ENCODE measurements at places on chromosomes 7 and 10. TPM values are rescaled to one million over a fixed set of nuclear protein-coding genes. Genes with fewer than 3 reads are reported as not detected.

The TRIL gene
- 0.85 TPM for total RNA-seq

The PTPRZ1 gene
- not detected for total RNA-seq

The WDFY4 gene
- 0.94 TPM for total RNA-seq

The PRTFDC1 gene
- total RNA-seq, result not detected

The ZNF511 gene
- total RNA-seq, result 35.2 TPM

The DYNC1I1 gene
- total RNA-seq, result 21.3 TPM

The SLC26A5 gene
- not detected for total RNA-seq

The GLUD1 gene
- total RNA-seq, result 69.2 TPM

The TSPAN13 gene
- 6.7 TPM for total RNA-seq

The CALN1 gene
- total RNA-seq, result not detected

The MYL7 gene
- total RNA-seq, result 2.6 TPM

The HYAL4 gene
- total RNA-seq, result 11.0 TPM

The KIF11 gene
- total RNA-seq, result 0.76 TPM

The ASNS gene
- total RNA-seq, result 2.0 TPM

The CYP2C8 gene
- total RNA-seq, result 0.78 TPM

The SLC26A3 gene
- 12.7 TPM for total RNA-seq

The FLNC gene
- 1,071 TPM for total RNA-seq

The TMEM229A gene
- not detected for total RNA-seq

The NRP1 gene
- total RNA-seq, result 20.4 TPM

The WNT8B gene
- total RNA-seq, result not detected

The PAX4 gene
- total RNA-seq, result not detected

The HACD1 gene
- 39.0 TPM for total RNA-seq

The PRF1 gene
- total RNA-seq, result 2.1 TPM

The RBM20 gene
- total RNA-seq, result 11.1 TPM

The FAM25C gene
- not detected for total RNA-seq

The EN2 gene
- 1.2 TPM for total RNA-seq

The GJD4 gene
- total RNA-seq, result not detected

The CRYGN gene
- total RNA-seq, result not detected

The ARID5B gene
- 512 TPM for total RNA-seq

The CALML3 gene
- not detected for total RNA-seq

The IDI2 gene
- 43.7 TPM for total RNA-seq

The UCN3 gene
- total RNA-seq, result not detected

The FBXL13 gene
- total RNA-seq, result 0.26 TPM

The UFSP1 gene
- total RNA-seq, result 4.6 TPM

The HOXA4 gene
- 1.7 TPM for total RNA-seq

The EIF5AL1 gene
- 0.13 TPM for total RNA-seq

The CFAP46 gene
- total RNA-seq, result 27.9 TPM

The LIPF gene
- not detected for total RNA-seq

The TDRD1 gene
- not detected for total RNA-seq

The SEC31B gene
- total RNA-seq, result 3.8 TPM

The PPP1R3A gene
- 49.7 TPM for total RNA-seq

The ADAM22 gene
- total RNA-seq, result 0.07 TPM

The CFTR gene
- 0.44 TPM for total RNA-seq

The TMEM196 gene
- total RNA-seq, result not detected

The SDHAF3 gene
- 3.9 TPM for total RNA-seq

The CEP55 gene
- total RNA-seq, result 0.41 TPM

The CYP26C1 gene
- total RNA-seq, result not detected

The ELMO1 gene
- total RNA-seq, result 11.1 TPM

The GLI3 gene
- 0.46 TPM for total RNA-seq

The SFR1 gene
- 5.5 TPM for total RNA-seq

The TMEM26 gene
- not detected for total RNA-seq

The TMEM176B gene
- 9.6 TPM for total RNA-seq

The CHN2 gene
- 6.0 TPM for total RNA-seq

The NPC1L1 gene
- total RNA-seq, result not detected

The AHR gene
- total RNA-seq, result 12.9 TPM

The KEL gene
- total RNA-seq, result not detected
